Caki2 (cell line): ENCODE measurements at places on chromosomes 7 and 10.

DNA sequence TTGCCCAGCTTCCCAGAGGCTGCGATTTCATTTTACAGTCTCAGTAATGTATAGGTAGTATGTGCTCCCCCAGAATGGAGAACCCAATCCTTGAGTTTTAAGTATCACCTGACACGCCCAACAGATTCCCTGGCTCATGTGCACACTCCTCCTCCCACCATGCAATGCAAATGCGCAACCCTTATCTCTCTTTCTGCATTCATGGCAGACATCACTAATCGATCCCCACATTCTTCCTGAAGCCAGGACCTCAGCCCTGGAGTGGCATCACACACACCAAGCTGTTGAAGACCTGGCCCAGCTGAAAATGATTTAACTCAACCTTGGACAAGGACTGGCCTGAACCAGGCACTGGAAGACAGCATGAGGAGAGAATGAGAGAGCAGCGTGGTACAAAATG, 68.4 kb downstream of the ZRANB1 start:
- DNase-seq = no peak

GRCh38 chr7:2386964-2387669, 16.3 kb upstream of the CHST12 start:
- no peak for DNase-seq

DNA sequence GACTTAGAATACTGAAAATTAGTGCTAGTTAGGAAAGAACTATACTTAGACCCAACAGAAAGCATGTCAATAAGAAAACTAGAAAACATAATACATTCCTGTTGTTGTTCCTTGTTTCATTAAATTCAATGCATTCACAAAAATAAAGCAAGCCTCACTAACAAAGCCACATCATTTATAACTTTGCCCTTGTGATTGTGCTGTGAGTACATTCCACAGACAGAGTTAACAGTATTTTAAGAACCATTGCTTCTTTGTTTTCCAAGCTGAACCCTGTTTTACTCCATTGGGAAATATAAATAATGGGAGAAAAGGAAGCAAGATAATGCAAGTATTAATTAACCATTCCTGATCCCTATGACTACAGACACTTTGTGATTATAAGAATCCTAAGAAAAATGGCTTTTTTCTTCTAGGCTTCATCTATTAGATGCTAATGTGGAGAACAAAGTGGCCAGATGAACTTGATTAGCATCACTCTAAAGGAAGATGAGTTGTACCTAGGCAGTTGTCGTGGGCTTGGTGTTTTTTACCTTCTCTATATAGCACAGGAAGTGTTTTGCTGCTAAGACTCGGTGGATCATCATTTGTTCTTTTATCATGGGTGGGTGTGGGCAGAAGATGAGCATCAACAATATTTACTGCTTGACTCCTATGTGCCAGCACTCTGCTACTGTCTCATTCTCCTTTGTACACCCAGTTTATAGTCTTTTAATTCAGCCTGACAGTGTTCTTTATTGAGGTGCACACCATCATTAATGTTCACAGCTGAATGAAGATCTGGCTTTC, 34.2 kb upstream of the ZNRF2 start:
- DNase-seq = no peak

GRCh38 chr10:30373596-30374327, 24.7 kb upstream of the MTPAP start:
- DNase-seq = no peak

GRCh38 chr10:23725548-23725947, 286.7 kb downstream of the OTUD1 start:
- DNase-seq = no peak

GRCh38 chr10:114631090-114631665, 26.9 kb downstream of the ABLIM1 start:
- DNase-seq = no peak
